ENCODE measurements at places on chromosomes 4 and X. TPM values are rescaled to one million over a fixed set of nuclear protein-coding genes. Genes with fewer than 3 reads are reported as not detected.

GRCh38 chrX:114615765-114616164, 31.9 kb downstream of the HTR2C start:
- no peaks in the 10 kb centered on the region for H3K27me3 ChIP-seq
- DNase-seq, result no peak
- no peaks in the 10 kb centered on the region for H3K4me1 ChIP-seq
- no peaks in the 10 kb centered on the region for H3K36me3 ChIP-seq
- H3K27ac ChIP-seq, result no peak overlapping the region

GRCh38 chr4:37452952-37453280, 208.4 kb downstream of the NWD2 start:
- H3K27ac ChIP-seq, result no peak overlapping the region
- DNase-seq, result peak; percentile 74
- H3K4me1 ChIP-seq, result peaks cover 15% of the 10 kb centered on the region
- no peaks in the 10 kb centered on the region for H3K36me3 ChIP-seq

DNA sequence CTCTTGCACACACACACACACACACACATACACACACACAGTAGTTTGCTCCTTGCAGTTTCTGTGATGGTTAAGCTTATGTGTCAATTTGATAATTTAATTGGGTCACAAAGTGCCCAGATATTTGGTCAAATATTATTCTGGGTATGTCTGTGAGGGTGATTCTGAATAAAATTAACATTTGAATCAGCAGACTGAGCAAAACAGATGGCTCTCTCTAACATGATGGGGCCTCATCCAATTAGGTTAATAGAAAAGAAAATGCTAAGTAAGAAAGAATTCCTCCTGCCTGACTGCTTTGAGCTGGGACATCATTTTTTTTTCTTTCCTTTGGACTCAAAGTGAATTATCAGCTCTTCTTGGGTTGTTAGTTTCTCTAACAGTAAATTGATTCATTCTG, 191.2 kb upstream of the INTU start:
- DNase-seq, result no peak
- H3K27me3 ChIP-seq, result no peaks in the 10 kb centered on the region
- no peaks in the 10 kb centered on the region for H3K36me3 ChIP-seq

DNA sequence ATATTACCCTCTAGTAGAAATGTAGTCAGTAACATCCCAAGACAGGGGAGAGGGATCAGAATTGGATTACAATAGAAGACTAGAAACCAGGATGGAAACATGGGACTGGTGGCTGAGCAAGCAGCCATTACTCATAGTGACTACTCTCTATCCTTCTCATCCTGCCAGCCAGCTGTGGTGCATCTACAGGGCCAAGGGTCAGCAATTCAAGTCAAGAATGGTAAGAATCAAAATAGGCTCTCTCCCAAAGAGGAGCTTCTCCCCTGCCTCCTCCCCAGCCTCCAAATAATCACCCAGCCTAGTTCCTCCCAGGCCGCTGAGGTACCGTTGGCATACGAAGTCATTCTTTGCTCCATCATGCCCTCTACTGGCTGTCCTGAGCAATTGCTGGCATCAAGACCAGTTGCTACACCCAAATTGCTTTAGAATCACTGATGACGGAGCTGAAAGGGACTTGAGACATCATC, 19.4 kb downstream of the AWAT2 start:
- H3K27me3 ChIP-seq, result peaks cover 21% of the 10 kb centered on the region
- peaks cover 19% of the 10 kb centered on the region for H3K4me1 ChIP-seq
- H3K36me3 ChIP-seq, result no peaks in the 10 kb centered on the region
- DNase-seq, result peak; percentile 76
- no peak overlapping the region for H3K4me3 ChIP-seq

DNA sequence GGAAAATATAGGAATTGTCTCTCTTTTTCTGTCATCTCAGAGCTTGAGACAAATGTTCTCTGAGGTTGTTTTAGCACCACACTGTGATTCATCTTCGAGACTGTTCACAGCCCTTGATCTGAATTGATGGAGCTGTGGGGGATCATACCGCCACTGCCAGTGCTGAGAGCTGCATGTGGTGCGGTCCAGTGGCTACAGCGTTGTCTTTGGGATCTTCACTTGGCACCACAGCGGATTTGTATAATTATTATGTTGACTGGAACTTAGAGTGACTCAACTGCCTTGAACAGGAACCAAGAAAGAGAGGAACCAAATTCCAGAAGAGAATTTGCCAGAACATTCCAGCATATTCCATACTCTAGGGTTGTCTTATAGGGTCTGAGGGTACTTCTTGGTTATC, 29.1 kb downstream of the TBL1X start:
- H3K36me3 ChIP-seq, result no peaks in the 10 kb centered on the region
- H3K27ac ChIP-seq, result no peak overlapping the region
- H3K4me1 ChIP-seq, result no peaks in the 10 kb centered on the region
- H3K4me3 ChIP-seq, result no peak overlapping the region
- peaks cover 8% of the 10 kb centered on the region for H3K27me3 ChIP-seq

GRCh38 chr4:93437991-93438390, 390.6 kb upstream of the ATOH1 start:
- DNase-seq, result no peak
- no peak overlapping the region for H3K27ac ChIP-seq
- H3K36me3 ChIP-seq, result no peaks in the 10 kb centered on the region
- H3K27me3 ChIP-seq, result no peaks in the 10 kb centered on the region

GRCh38 chr4:145034727-145035211, 63.2 kb downstream of the ANAPC10 start:
- H3K36me3 ChIP-seq, result peaks cover 29% of the 10 kb centered on the region
- peak; percentile 78 for DNase-seq
- no peak overlapping the region for H3K4me3 ChIP-seq
- H3K4me1 ChIP-seq, result peaks cover 6% of the 10 kb centered on the region
- H3K27me3 ChIP-seq, result no peaks in the 10 kb centered on the region

GRCh38 chr4:76960014-76960413, 10.5 kb downstream of the SEPTIN11 start:
- DNase-seq, result no peak
- no peak overlapping the region for H3K4me3 ChIP-seq
- H3K27ac ChIP-seq, result no peak overlapping the region
- H3K27me3 ChIP-seq, result no peaks in the 10 kb centered on the region
- peaks cover 11% of the 10 kb centered on the region for H3K4me1 ChIP-seq

GRCh38 chr4:27836523-27836922, 975.9 kb downstream of the STIM2 start:
- H3K27me3 ChIP-seq, result no peaks in the 10 kb centered on the region
- H3K4me1 ChIP-seq, result no peaks in the 10 kb centered on the region
- H3K4me3 ChIP-seq, result no peak overlapping the region
- DNase-seq, result peak; percentile 9

- no peak for DNase-seq
- no peak overlapping the region for H3K27ac ChIP-seq
- no peaks in the 10 kb centered on the region for H3K36me3 ChIP-seq
- no peaks in the 10 kb centered on the region for H3K27me3 ChIP-seq
- no peaks in the 10 kb centered on the region for H3K4me1 ChIP-seq
Observed at GRCh38 chr4:123469245-123469644, 72.7 kb downstream of the SPRY1 start.

- peaks cover under 1% of the 10 kb centered on the region for H3K27me3 ChIP-seq
- H3K36me3 ChIP-seq, result peaks cover 3% of the 10 kb centered on the region
- peak; percentile 84 for DNase-seq
- H3K4me1 ChIP-seq, result peaks cover 16% of the 10 kb centered on the region
- H3K4me3 ChIP-seq, result peak within 1 kb of the TSS; percentile 87
- peak within 1 kb of the TSS; percentile 98 for H3K27ac ChIP-seq
Observed at GRCh38 chrX:24149351-24150050, at the start of gene ZFX. ZFX (plus strand) TSS chrX:24149729; CDS start chrX:24172743, 23,014 bp downstream.

DNA sequence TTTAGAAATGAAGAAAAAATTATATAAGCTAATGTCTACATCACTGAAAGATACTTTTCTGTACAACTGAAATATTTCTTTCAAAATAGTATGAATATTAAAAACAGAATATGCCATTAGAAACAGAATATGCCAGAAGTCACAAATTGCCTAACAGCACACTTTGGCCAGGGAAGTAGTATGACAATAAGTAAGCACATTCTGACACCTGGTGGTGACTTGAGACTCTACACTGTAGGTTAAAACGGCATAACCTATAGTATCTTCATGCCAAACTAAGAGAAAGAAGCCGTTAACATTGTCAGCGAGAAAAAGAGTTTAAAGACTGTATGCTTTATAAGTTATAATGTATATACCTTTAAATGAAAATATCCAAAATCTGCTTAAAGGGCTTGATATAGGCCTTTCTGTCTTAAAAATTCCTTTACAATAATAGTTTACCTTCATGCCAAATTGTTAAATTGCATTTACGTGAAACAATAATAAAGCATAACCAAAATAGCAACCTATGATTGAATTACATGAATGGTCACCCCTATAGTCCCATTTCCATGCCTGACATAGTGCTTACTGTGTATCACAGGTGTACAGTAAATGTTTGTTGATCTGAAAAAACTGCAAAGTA, 32.8 kb downstream of the FAM13A start:
- H3K4me3 ChIP-seq, result no peak overlapping the region
- peaks cover 9% of the 10 kb centered on the region for H3K36me3 ChIP-seq
- peak; percentile 91 for DNase-seq
- no peak overlapping the region for H3K27ac ChIP-seq

- H3K36me3 ChIP-seq, result no peaks in the 10 kb centered on the region
- H3K4me1 ChIP-seq, result no peaks in the 10 kb centered on the region
- H3K4me3 ChIP-seq, result no peak overlapping the region
- no peaks in the 10 kb centered on the region for H3K27me3 ChIP-seq
- no peak overlapping the region for H3K27ac ChIP-seq
Observed at GRCh38 chr4:34158878-34159277, 2085.4 kb downstream of the ARAP2 start.

DNA sequence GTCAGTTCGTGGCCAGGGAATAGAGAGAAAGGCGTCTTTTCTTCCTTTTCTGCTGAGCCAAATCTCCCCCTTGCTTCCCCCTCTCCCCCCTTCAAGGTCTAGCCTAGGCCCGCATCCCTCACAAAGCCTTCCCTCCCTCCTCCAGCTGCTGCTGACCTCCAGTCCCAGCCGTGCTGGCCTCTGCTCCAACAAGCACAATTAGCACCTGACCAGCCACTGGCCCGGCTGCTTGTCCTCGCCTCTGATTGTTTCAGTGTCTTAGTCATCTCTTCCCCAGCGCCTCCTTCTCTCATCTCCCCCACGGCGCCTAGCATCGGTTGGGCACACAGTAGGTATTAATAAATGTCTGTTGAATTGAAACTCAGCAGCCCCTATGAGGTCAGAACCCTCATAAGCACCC, 4.2 kb downstream of the ELF4 start:
- no peaks in the 10 kb centered on the region for H3K36me3 ChIP-seq
- H3K27ac ChIP-seq, result peak overlapping the region; percentile 42
- H3K27me3 ChIP-seq, result peaks cover 13% of the 10 kb centered on the region
- peaks cover 19% of the 10 kb centered on the region for H3K4me1 ChIP-seq

DNA sequence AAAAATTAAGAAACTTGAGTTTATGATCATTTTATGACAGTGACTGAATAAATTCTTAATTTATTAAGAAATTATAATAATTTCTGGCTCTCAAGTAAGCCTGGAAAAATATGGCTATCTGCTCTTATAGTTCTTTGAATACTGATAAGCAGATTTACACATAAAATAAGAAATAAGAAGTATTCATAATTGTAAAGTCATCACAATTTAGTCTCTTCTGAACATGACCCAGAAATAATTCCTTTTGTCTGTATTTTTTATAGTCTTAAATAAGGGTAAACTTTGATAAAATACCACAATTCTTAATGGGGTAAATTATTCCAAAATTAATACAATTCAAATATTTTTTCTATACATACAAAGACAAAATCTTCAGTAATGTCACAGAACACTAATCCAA, 72.7 kb downstream of the ANKRD17 start:
- no peak overlapping the region for H3K4me3 ChIP-seq
- H3K36me3 ChIP-seq, result no peaks in the 10 kb centered on the region
- no peak for DNase-seq
- no peaks in the 10 kb centered on the region for H3K4me1 ChIP-seq

- H3K27me3 ChIP-seq, result no peaks in the 10 kb centered on the region
- H3K36me3 ChIP-seq, result no peaks in the 10 kb centered on the region
- peaks cover 10% of the 10 kb centered on the region for H3K4me1 ChIP-seq
- no peak for DNase-seq
Observed at GRCh38 chr4:86500527-86500926, 93.6 kb upstream of the PTPN13 start.

GRCh38 chr4:65311120-65311519, 359.2 kb downstream of the EPHA5 start:
- H3K36me3 ChIP-seq, result no peaks in the 10 kb centered on the region
- no peaks in the 10 kb centered on the region for H3K4me1 ChIP-seq
- H3K4me3 ChIP-seq, result no peak overlapping the region
- H3K27me3 ChIP-seq, result no peaks in the 10 kb centered on the region
- H3K27ac ChIP-seq, result no peak overlapping the region

DNA sequence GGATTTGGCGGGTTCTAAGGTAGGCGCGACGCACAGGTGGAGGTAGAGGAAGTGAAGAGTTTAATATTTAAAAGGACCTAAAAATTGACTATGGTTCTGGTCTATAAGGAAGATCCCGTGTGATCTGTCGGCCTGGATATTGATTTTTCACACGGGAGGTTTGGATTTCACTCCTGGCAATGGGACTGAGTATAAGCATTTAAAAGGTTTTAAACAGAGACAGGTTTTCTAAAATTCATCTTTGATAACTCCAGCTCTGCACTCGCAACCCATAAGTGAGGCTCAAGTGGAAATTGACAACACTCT, 394 bp upstream of the UXT start:
- H3K4me3 ChIP-seq, result peak overlapping the region; percentile 66
- no peak for DNase-seq
- no peaks in the 10 kb centered on the region for H3K27me3 ChIP-seq
- no peaks in the 10 kb centered on the region for H3K4me1 ChIP-seq
- peaks cover 20% of the 10 kb centered on the region for H3K36me3 ChIP-seq

- H3K4me1 ChIP-seq, result peaks cover 12% of the 10 kb centered on the region
- DNase-seq, result no peak
- H3K36me3 ChIP-seq, result no peaks in the 10 kb centered on the region
- H3K4me3 ChIP-seq, result no peak overlapping the region
Observed at GRCh38 chrX:39324233-39324930, 523.1 kb downstream of the MID1IP1 start.

DNA sequence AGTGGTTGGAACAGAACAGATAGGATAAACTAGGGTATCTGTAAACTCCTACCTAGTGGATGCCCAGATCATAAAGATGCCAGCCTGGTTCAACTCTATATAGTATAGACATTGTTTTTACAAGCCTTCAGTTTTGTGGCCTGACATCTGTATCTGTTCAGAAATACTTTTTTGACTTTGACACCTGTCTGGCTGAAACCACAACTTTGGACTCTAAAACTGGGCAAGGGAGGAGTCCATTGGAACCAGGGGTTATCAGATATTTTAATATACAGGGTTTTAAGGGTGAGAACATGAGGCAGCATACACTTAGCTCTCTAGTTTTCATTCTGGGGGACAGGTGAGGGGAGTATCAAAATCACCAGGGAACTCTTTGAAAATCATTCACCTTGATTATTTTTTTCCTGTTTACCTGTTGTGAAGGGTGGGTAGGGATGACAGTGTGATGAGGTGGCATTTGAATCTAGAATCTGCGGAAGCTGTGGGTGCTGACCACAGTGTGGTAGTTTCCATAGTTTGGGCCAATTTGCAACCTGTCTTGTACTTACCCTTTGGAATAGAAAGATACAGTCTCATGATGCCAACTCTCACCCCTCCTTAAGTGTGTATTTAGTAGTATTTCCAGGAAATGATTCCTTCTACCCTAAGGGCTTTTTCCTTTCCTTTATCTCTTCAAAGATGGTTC, 20.6 kb downstream of the GAB1 start:
- peaks cover 12% of the 10 kb centered on the region for H3K4me1 ChIP-seq
- peaks cover 2% of the 10 kb centered on the region for H3K36me3 ChIP-seq
- no peak for DNase-seq
- H3K4me3 ChIP-seq, result no peak overlapping the region

Gene GPR34
- total RNA-seq, result 6.4 TPM

Gene RTL3
- 1.3 TPM for total RNA-seq

Gene TIGD2
- total RNA-seq, result 6.5 TPM

Gene SLC6A14
- not detected for total RNA-seq

Gene FATE1
- total RNA-seq, result 1.2 TPM

Gene FGFR3
- total RNA-seq, result 0.89 TPM

Gene CCDC160
- total RNA-seq, result 0.13 TPM

Gene RHOXF1
- total RNA-seq, result 0.09 TPM

Gene VSIG1
- total RNA-seq, result 0.09 TPM

Gene HSFX2
- 0.75 TPM for total RNA-seq

Gene NAP1L3
- 11.7 TPM for total RNA-seq
